ENCODE measurements at places on chromosomes 4 and X. TPM values are rescaled to one million over a fixed set of nuclear protein-coding genes. Genes with fewer than 3 reads are reported as not detected.

- DNase-seq = no peak
- no peaks in the 10 kb centered on the region for H3K27me3 ChIP-seq
- H3K4me1 ChIP-seq = no peaks in the 10 kb centered on the region
- no peak overlapping the region for H3K27ac ChIP-seq
- H3K36me3 ChIP-seq = no peaks in the 10 kb centered on the region
These were observed 691.9 kb downstream of the TECRL start for GRCh38 chr4:63717384-63717783.

DNA sequence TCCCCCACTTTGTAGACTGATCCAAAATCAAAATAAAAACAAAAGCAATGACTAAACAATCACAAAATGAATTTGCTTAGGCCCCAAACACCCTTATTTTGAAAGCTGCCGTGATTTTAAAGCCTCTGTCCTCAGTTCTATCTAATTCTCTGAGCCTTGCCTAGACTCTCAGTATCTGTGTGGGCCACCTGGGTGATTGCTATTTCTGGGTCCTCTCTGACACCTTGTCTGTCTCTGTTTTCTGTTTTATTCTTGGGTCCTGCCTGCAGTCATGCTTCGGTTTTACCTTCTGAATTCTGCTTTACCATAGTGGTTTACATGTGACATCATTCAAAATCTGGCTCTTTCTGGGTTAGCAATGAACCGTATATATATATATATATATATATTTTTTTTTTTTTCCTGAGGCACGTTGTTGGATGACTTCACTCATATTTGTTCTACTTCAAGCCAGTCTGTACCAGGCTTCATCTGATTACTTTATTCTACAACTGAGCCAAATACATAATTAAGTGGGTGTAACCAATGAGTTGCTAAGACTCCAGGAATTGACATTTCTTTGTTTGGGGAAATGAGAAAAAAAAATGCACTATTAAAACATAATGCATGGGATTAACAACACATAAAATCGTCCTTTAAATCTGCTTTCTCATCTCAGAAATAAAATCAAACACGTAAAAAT is 710.7 kb upstream of the SLIT2 start:
- no peak overlapping the region for H3K27ac ChIP-seq
- H3K4me3 ChIP-seq = no peak overlapping the region
- H3K36me3 ChIP-seq = no peaks in the 10 kb centered on the region
- no peak for DNase-seq

- H3K4me1 ChIP-seq = no peaks in the 10 kb centered on the region
- H3K27ac ChIP-seq = no peak overlapping the region
- H3K27me3 ChIP-seq = no peaks in the 10 kb centered on the region
- DNase-seq = no peak
- H3K4me3 ChIP-seq = no peak overlapping the region
- H3K36me3 ChIP-seq = no peaks in the 10 kb centered on the region
These were observed 103.1 kb upstream of the MAP9 start for GRCh38 chr4:155479835-155480234.

- H3K27ac ChIP-seq = no peak overlapping the region
- no peak for DNase-seq
- H3K4me1 ChIP-seq = no peaks in the 10 kb centered on the region
- H3K36me3 ChIP-seq = no peaks in the 10 kb centered on the region
- no peak overlapping the region for H3K4me3 ChIP-seq
- H3K27me3 ChIP-seq = no peaks in the 10 kb centered on the region
These were observed 18.6 kb upstream of the CLNK start for GRCh38 chr4:10703156-10703555.

- H3K36me3 ChIP-seq = no peaks in the 10 kb centered on the region
- H3K4me3 ChIP-seq = no peak overlapping the region
- H3K27ac ChIP-seq = no peak overlapping the region
- no peaks in the 10 kb centered on the region for H3K27me3 ChIP-seq
- H3K4me1 ChIP-seq = no peaks in the 10 kb centered on the region
- no peak for DNase-seq
These were observed 796.8 kb downstream of the ADGRL3 start for GRCh38 chr4:61996943-61997342.

The OCRL gene
- total RNA-seq = 33.8 TPM

DNA sequence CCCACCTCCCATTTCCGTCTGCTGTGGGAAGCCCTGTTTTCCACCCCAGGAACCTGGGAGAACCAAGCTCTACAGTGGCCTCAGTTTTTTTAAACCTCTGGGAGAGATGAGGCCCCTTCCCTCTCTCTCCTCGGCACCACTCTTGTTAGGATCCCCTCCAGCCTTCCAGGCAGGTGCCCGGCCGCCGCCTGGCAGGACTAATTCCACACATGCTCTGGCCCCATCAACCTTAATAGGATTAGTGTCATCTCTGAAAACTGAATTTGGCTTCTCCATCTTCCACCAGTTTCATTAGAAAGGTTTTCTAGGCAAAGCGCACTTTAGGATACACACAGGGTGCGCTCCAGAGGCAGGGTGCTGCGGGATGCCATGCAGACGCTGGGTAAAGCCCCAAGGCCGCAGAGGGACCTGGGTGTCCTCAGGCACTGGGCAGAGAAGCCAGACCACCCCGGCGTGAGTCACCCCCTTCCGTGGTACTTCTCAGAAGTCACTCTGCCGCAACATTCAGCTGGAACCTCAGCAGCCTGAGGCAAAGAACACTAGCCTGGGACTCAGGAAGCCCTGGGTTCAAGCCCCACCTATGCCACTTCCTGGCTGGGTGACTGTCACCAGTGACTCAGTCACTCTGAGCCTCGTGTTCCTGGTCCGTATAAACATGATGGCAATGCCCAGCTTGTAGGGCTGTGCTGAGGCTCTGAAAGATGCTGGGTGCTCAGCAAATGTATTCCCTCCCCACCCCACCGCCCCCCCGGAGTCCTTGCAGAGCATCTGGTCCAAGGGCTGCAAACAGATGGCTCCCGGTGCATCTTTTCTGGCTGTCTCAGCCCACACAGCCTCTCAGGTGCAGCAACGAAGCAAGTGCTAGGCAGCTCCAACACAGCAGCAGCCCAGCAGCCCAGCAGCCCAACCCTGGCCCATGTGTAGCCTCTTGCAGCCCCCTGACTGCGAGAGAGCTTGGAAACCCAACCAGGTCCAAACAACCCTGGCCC is 29.1 kb downstream of the PPP2R2C start:
- no peaks in the 10 kb centered on the region for H3K36me3 ChIP-seq
- H3K4me3 ChIP-seq = no peak overlapping the region
- DNase-seq = no peak
- peaks cover 34% of the 10 kb centered on the region for H3K27me3 ChIP-seq
- H3K4me1 ChIP-seq = no peaks in the 10 kb centered on the region

DNA sequence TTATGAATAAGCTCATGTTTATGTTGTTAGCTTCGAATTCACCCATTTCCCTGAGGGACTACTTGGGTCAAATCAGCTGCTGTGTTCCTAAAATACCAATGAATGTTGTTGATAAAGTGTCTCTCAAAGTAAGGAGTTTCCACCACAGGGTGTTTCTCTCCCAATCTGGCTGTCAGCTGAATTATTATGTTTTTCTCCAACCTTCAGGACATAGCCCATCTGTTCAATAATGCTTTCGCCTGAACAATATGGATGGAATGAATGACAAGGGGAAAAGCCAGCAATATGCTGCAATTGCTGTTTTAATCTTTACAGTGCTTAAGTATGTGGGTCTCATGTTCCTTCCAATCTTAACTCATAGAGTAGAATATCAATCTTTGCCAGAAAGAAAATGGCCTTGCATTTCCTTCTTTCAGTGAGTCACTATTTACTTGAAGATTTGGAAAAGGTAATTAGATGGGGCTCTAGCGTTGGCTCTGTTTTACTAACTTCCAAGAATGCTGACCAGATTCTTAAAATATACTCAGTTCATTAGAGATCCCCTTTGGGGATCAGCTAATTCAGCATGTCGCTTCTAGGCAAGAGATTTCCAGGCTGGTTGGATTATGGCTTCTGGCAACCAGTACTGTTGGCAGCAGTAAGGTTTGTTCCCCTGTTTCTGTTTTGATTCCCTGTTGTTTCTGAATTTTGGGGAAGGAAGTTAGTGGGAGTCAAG is 410.5 kb downstream of the PPP3CA start:
- DNase-seq = no peak
- H3K27ac ChIP-seq = no peak overlapping the region
- no peaks in the 10 kb centered on the region for H3K27me3 ChIP-seq
- no peak overlapping the region for H3K4me3 ChIP-seq
- H3K36me3 ChIP-seq = no peaks in the 10 kb centered on the region
- peaks cover 11% of the 10 kb centered on the region for H3K4me1 ChIP-seq

GRCh38 chrX:114344756-114345349 is 239.0 kb upstream of the HTR2C start:
- no peaks in the 10 kb centered on the region for H3K36me3 ChIP-seq
- DNase-seq = peak; percentile 15
- no peak overlapping the region for H3K27ac ChIP-seq
- no peaks in the 10 kb centered on the region for H3K27me3 ChIP-seq
- H3K4me1 ChIP-seq = no peaks in the 10 kb centered on the region
- H3K4me3 ChIP-seq = no peak overlapping the region

- H3K4me3 ChIP-seq = 0 out of 2 replicates have a peak overlapping the region, but pooled peaks have one; percentile 1
- peak; percentile 55 for DNase-seq
- H3K4me1 ChIP-seq = peaks cover 22% of the 10 kb centered on the region
- peak overlapping the region; percentile 17 for H3K27ac ChIP-seq
These were observed 121.7 kb downstream of the PDS5A start for GRCh38 chr4:39855909-39856512.

DNA sequence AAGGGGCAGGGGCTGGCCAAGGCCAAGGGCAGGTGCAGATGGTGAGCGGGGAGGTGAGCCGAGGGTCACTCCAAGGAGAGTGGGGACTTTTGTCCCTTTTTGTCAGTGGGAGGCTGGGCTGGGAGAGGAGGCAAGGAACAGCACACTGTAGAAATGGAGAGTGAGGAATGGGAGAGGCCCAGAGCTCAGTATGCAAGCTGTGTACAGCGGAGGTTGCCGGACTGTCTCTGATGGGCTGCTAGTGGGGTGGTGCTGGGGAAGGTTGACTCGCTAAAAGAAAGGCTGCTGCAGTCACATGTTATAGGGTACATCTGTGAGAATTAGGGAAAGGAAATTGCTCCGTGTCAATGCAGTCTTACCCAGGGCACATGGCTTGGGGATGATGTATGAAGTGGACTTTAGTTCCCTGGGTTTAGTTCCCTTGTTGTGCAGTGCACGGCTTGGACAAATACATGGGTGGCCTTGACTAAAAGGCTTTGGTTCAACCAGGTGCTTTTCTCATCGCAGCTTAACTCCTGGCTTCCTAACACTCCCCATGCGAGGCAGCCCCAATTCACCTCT is 57.1 kb upstream of the STX18 start:
- no peak for DNase-seq
- H3K4me1 ChIP-seq = peaks cover 7% of the 10 kb centered on the region
- H3K4me3 ChIP-seq = no peak overlapping the region
- H3K36me3 ChIP-seq = peaks cover 22% of the 10 kb centered on the region
- H3K27ac ChIP-seq = no peak overlapping the region
- peaks cover 13% of the 10 kb centered on the region for H3K27me3 ChIP-seq

GRCh38 chr4:100566396-100566795 is 48.6 kb upstream of the EMCN start:
- H3K36me3 ChIP-seq = no peaks in the 10 kb centered on the region
- H3K4me1 ChIP-seq = no peaks in the 10 kb centered on the region
- DNase-seq = no peak
- H3K4me3 ChIP-seq = peak overlapping the region; percentile 38

DNA sequence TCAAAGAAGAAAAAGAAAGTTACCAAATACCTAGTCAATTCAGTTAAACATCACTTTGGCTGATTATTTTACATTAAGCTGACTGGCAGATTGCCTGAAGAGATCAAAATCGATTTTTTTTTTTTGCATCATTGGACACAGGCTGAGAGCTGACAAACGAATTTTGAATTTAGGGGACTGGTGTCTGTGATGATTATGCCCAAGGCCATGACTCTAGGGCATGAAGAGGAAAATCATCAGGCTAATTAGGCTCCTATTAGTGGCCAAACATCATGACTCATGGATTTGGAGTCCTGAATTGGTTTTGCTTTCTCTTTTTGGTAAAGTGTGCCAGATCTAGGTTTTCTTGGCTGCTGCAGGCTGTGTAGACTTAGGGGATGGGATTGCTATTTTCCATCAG is 829.3 kb upstream of the LCORL start:
- H3K36me3 ChIP-seq = no peaks in the 10 kb centered on the region
- peak; percentile 59 for DNase-seq
- H3K27ac ChIP-seq = peak overlapping the region; percentile 67
- no peaks in the 10 kb centered on the region for H3K27me3 ChIP-seq

- DNase-seq = no peak
- H3K36me3 ChIP-seq = no peaks in the 10 kb centered on the region
- H3K4me3 ChIP-seq = no peak overlapping the region
- peaks cover 3% of the 10 kb centered on the region for H3K27me3 ChIP-seq
- H3K27ac ChIP-seq = no peak overlapping the region
These were observed 862.2 kb downstream of the TRIML1 start for GRCh38 chr4:189001283-189001970.

GRCh38 chrX:31580726-31581125 is 508.9 kb upstream of the FTHL17 start:
- peak; percentile 38 for DNase-seq
- no peaks in the 10 kb centered on the region for H3K27me3 ChIP-seq

GRCh38 chr4:165325732-165326512 is 1.5 kb upstream of the MSMO1 start:
- no peak overlapping the region for H3K4me3 ChIP-seq
- DNase-seq = peak; percentile 76
- peaks cover 23% of the 10 kb centered on the region for H3K36me3 ChIP-seq
- H3K27me3 ChIP-seq = no peaks in the 10 kb centered on the region

The BMX gene
- not detected for total RNA-seq
